Stimulated activated CD4-positive, alpha-beta T cell treated with anti-CD3 and anti-CD28 coated beads, Interleukin-1b, Interleukin-23, amount 100 ng/mL, for 4 hours (primary cell): ENCODE measurements at places on chromosomes 3 and 15.

DNA sequence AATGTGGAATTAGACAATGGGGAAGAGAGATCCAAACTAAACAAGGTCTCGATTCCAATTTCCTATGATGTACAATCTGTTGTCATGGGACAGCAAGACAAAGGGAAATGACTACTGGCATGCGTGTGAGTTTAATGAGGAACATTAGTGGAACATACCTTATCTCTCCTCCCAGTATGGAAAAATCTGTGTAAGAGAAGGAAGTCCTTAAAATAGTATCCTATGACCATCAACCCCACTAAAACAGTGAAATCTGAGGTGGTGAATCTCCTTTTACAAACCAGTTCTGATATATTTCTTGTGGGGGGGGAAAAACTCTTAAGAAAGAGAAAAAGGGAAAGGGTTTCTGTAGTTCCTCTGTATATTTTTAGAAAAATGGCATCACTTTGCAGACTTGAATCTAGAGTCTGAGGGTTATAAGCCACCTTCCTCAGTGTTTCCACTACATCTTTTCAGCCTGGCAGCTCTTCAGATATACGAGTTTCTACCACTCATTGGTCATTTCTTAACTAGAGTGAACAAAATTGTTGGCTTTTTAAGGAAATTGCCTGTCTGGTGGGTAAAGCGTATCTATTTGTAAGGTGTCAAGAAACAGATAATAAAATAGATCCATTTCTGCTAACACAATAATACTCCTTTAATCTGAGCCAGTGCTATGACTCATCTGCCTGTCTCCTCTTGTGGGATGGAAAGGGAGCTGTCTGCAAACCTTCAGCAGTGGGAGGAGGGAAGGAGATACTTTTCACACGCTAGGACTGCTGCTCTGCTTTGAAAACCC is 3.0 kb upstream of the TNFAIP8L3 start:
- no peak for DNase-seq

DNA sequence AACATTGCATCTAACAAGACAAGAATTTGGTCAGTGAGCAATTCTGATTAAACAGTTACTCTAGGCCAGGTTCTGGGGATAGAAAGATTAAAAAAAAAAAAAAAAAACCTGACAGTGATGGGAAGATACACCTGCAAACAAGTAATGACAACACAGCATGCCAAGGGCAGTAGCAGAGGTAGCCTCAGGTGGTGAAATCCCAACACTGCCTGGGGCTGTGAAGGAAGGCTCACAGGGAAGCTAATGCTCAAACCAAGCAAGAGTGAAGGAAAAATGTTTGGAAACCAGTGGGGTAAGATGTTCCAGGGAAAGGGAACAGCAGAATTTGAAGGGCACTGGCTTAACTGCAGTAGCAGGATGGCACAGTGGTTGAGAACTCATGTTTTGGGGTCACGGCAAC is 8.9 kb downstream of the RTP2 start:
- DNase-seq: no peak

DNA sequence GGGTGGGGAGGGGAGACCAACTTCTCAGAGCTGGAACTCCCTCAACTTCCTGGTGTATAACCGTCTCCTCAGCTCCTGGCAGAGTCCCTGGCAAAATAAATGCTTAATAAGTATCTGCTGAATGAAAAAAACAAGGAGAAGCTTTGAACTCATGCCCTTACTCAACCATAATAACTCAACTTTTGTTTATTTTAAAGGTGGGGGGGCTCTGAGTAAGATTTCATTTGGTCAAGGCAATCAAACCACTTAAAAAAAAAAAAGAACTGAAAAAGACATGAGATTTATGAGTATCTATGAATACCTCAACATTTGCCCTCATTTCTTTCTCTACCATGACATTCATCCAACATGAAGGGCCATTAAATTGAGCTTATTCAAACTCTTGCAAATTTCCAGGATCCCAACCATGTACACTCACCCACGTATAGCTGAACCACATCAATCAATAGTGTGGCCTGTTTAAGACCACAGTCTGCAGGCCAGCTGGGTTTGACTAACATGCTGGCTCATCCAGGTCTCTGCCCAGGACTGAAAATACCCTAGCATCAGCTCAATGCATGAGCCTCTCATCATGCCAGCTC is 157.9 kb downstream of the FOXP1 start:
- DNase-seq: no peak

DNA sequence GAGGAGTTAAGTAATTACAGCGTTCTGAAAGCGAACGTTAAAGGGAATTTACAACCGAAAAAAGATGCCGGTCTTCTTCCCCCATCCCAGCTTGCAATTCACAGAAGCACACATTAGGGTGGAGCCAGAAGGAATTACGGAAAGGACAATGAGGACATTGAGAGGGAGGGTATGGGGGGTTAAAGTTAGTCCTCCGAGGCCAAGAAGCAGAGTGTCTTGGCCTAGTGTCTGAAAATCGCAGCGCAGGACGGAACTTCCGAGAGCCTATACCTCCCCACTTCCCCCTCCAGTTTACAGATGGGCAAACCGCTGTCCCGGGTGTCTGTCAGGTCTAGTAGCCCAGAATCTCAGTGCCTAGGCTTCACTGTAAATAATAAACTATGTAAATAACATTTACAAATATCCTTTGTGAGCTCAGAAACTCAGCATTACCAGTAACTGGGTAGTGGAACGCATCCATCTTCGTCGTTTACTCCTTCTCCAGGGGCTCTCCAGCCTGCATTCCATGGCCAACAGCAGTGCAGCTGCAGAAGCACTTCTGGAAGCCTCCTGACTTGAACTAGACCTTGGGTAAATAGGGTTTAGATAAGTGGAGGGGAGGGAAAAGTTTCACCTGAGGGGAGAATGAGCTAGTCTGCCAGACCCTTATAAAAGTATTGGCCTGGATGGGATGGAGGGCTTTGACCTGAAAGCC is 922 bp downstream of the ADPRH start:
- DNase-seq: no peak

- DNase-seq: no peak
Observed at GRCh38 chr3:128492671-128493569, at the start of gene GATA2. GATA2 (minus strand) TSS chr3:128493201; CDS start chr3:128487031, 6,170 bp downstream.

DNA sequence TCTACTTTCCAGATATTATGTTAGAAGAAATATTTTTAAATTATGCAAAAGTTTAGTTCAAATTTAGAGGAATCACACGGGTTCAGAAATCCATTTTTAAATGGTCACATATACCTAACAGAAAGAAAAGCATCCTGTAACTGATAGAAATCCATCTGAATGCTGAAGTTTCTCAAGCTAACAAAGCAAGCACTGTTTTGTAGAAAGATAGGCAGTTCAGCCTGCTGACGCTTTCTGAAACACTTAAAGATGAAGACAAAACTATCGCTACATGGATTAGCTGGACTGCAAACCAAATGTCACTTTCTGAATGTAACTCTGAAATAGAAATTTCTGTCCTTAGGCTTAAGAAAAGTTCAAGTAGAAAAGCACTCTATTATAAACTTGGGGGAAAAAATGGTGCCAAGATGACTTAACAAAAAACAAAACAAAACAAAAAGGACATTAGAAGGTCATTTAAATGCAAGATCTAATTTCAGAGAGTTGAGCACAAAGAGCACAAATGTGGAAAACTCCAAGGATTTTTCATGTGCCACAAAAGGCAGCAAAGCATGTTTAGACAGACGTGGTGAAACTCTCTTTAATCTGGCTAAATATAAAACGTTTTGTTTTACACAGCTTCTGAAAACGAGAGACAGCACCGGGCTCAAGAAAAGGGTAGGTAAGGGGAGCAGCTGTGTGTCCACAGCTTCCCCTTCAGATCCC is 1.2 kb downstream of the PLOD2 start:
- no peak for DNase-seq

GRCh38 chr15:52567871-52568600 is 794 bp downstream of the ARPP19 start:
- no peak for DNase-seq

DNA sequence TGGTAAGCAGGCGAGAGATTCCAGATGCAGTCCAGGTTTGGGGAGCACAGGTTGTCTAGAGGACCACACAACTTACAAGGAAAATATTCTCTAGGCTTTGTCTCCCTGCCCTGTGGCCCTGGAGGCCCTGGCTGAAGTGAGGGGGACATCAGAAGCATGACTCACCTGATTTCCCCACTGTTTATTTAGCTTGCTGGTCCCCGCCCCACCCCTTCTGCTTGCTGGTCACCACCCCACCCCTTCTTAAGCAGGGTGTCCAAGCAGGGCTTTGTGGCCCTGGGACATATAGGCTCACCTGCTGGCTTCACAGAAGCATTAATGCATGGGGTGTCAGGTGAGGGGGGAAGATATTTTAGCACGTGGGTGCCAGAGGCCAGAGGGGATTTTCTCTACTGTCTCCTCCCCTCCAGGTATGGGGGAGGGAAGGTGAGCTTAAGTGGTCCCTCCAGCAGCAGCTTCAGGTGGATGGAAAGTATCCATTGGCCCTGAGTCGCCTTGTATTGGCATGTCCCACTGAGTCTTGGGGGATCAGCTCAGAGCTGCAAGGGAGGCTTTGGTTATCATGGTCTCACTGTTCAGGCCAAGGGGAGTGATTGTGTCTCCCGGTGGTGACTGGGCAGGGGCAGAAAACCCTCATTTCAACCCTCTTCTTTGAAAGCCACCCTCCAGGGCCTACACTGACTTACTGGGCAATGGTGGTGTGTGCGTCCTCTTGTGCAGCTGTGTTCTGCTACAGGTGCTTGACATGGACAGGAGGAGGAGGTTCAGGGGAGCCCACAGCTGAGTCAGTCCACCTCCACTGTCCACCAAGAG is 49.8 kb downstream of the GASK1A start:
- no peak for DNase-seq

DNA sequence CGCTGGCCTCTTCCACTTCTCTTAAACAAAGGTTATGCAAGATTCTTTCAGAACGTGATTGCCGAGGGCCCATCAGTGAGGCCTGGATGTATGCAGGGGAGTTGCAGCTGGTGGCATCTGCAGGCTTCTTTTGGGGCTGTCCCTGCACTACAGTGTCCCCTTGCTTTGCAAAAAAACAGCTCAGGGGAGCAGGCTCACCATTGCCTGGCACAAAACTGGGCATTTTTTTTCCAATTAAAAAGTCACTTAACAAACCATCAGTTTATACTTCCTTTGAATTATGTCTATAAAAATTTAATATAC is 148.6 kb downstream of the ATP10A start:
- no peak for DNase-seq

GRCh38 chr15:48040166-48040817 is 80.5 kb upstream of the SLC24A5 start:
- no peak for DNase-seq

GRCh38 chr3:196757876-196758739 is 18.5 kb downstream of the PAK2 start:
- no peak for DNase-seq
